ENCODE measurements at places on chromosomes 16 and 17.

DNA sequence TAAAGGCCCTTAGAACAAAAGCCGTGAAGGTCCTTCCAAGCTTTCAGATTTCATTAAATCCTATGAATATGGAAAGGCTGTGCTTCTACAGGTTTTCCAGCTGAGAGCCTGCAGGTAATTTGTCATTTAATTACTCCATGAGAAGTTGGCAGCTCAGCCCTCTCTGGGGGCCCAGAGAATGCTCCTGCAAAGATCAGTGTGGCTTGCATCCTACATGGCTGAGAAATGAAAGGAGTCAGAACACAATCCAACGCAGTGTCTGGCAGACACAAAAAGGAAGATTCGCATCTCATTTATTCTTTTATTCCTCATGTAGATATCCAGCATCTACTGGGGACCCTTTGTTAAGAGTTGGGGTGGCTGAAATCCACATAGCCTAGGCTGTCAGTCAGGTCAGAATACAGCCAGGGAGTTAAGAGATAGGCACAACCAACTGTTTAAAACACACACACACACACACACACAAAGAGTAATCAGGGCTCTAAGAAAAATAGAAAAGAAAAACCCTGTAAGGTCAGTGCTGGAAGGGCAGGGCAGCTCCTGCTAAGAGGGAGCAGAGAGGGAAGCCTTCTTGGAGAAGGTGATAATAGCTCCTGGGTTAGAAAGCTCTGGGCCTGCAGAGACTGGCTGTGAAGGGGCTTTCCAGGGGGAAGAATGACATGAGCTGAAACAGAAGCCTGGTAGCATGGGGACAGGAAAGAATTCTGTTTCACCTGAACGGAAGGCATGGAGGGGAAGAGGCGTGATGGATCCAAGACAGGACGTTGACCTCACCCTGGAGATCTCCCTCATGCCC is 46.9 kb upstream of the WSCD1 start:
- no peak for DNase-seq

- DNase-seq, result no peak
These were observed 257.1 kb downstream of the BCAS3 start for GRCh38 chr17:60934723-60935122.

DNA sequence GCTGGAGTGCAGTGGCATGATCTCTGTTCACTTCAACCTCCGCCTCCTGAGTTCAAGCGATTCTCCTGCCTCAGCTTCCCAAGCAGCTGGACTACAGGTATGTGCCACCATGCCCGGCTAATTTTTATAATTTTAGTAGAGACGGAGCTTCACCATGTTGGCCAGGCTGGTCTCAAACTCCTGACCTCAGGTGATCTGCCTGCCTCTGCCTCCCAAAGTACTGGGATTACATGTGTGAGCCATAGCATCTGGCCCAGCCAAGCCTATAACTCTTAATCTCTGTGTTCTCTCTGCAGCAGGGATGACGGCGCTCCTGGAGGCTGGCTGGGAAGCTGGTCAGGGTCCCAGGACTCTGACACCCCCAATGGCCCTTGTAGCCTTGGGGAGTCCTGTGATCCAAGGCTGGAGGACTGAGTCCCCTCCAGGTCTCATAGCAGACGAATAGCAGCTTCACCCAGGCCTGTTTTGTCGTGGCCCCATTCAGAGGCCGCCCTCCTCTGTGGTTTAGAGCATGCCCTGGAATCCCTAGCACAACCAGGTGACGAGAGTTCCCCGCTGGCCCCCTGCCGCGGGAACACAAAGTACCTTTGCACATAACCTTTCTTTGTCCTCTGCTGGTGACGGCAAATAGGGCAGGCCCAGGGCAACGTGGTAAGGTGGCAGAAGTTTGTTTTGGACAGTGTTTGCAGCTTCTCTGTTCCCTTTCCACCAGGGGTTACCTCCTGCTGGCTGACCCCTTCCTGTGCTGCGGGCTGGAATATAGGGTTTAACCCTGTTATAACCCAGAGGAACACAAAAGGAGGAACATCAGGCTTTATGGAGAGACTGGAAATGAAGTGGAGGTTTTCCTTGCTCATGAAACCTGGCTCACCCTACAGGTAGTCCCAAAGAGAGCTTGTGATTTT is 43.0 kb upstream of the TOB1 start:
- DNase-seq, result no peak

- no peak for DNase-seq
These were observed 20.7 kb upstream of the FOXJ1 start for GRCh38 chr17:76161619-76162266.

GRCh38 chr16:4933871-4934395 is 3.0 kb downstream of the PPL start:
- no peak for DNase-seq

DNA sequence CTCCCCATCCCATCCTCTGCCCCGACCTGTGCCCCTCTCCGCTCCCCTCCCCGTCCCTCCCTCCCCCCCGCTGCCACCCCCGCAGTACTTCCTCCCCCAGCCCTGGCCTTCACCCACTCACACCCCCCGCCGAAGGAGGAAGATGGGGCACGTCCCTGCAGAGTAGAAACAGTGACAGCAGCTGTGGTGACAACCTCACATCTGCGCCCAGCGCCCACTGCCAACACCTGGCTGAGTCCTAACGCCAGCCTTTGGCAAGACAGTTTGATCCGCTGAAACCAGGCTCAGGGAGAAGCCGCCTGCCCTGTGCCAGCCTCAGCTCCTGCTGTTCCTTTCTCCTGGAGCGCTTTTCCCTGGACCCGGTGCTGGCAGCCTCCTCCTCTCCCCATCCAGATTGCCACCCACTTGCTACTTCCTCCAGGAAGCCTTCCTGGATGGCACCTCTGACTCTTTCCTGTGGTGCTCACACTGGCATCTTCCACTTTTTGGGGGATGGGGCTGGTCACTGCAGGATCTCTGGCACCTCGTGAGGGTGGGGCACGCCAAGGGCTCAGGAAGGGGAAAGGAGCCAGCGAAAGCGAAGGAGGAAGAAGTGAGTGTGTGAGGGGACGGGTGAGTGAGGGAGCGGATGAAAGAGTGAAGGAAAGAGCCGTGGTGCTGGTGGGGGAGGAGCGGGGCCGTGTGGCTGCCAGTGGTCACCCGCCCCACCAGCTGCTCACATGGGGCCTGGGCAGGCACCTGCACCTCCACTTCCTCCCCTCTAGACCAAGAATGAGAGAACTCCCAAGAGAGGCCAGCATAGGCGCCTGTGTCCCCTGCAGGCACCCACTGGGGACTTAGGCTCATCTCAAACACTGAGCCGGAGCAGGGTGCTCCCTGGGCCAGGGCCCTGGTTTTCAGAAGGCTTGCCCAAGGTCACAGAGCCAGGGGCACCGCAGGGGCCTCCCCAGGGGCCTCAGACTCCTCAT is 27.0 kb downstream of the ZFPM1 start:
- no peak for DNase-seq

DNA sequence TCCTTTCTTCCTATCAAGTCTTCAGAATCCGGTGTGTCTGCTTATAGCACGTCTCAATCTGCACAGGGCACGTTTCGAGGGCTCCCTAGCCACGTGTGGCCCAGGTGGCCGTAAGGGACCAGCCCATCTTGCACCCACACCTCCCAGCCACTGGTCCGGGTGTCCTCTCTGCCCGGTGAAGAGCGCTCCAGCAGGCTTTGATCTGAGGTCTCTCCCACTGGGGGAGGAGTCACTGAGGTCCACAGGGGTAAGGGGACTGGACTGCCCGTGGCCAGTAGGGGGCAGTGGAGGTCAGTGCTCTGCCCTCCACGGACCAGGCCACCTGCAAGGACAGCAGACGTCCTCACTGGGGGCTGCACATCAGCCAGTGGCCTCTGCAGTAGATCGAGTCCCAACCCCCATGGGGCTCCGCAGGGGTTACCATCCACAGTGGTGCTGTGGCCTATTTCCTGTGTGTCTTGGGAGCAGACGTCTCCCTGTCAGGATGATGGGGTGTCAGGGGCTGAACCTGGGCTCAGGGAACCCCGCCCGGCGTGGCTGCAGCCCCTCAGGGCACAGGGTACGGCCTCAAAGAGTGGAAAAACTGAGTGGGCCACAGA is 204.1 kb upstream of the CIBAR2 start:
- peak; percentile 54 for DNase-seq

DNA sequence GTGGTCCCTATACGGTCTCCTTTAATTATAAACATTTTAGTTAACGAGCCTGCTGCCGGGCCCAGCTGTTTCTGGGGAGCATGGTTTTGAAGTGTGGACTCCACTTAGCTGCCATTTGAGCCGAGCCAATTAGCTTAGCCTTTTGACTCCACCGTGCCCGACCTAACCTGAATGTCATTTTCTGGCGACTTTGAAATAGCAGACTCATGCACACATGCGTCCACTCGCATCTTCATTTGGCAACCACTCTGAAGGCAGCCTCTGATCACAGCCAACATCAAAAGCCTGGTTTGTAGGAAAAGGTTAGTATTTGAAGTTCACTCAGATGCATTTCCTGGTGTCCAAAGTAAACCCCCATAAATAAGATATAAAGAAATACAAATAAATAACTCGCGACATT is 16.8 kb downstream of the AXIN2 start:
- DNase-seq, result no peak

DNA sequence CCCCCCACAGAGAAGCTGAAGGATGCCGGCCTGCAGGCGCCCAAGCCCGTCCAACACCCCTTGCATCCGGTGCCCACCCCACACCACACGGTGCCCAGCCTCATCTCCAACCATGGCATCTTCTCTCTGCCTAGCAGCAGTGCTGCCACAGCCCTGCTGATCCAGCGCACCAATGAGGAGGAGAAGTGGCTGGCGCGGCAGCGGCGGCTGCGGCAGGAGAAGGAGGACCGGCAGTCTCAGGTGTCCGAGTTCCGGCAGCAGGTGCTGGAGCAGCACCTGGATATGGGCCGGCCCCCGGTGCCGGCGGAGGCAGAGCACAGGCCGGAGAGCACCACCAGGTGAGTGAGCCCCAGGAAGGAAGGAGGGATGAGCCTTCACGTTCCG is 31.5 kb downstream of the GINS2 start:
- DNase-seq, result no peak

DNA sequence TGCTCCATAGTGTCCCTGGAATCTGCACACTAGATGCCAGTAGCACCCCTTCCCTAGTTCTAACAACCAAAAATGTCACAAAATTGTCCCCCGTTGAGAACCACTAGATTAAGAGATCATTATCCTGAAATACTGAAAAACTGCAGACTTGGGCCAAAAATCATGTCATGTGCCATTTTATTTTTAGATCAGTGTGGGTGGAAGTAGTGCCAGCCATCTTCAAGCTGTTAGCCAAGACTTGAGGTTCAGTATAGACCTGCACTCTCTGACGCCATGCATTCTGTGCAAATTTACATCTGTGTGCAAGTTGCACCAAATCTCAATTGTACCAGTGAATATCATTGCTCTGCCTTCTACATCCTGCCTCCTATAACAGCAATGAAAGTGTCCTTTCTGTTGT is 31.5 kb upstream of the NOL11 start:
- DNase-seq, result no peak
